KBM-7 (cell line): ENCODE measurements at places on chromosomes 3 and 15.

- no peak for DNase-seq
Observed at GRCh38 chr3:138132239-138132638, at the start of gene A4GNT. Gene A4GNT (minus strand): TSS chr3:138132390. CDS start chr3:138131256, 1,134 bp downstream.

DNA sequence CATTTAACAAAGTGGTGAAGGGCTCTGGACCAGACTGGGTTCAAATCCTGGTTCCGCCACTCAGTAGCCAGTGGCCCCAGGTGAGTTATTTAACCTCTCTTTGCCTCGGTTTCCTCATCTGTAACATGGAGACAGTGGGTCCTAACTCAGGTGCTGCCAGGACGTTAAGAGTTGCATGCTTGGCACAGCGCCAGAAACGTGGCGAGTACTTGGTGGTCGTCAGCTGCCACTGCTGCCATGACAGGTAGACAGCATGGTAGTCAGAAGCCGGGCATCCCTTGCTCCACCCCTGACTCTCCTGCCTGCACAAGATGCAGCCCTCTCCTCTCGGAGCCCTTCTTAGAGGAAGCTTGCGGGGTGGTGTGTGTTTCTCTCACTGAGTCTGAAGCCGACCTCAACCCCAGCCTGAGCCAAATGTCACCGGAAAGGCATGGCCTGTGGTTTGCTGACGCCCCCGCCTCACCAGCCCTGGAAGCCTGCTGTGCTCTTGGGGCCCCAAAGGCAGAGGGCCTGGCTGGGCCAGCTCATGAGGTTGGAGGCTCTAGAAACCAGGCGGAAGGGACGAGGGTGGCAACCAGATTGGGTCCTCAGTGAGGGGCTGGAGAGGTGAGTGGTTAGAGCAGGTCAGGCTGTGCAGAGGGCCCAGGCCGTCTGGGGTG, 160.8 kb upstream of the TLE3 start:
- DNase-seq = peak; percentile 94

DNA sequence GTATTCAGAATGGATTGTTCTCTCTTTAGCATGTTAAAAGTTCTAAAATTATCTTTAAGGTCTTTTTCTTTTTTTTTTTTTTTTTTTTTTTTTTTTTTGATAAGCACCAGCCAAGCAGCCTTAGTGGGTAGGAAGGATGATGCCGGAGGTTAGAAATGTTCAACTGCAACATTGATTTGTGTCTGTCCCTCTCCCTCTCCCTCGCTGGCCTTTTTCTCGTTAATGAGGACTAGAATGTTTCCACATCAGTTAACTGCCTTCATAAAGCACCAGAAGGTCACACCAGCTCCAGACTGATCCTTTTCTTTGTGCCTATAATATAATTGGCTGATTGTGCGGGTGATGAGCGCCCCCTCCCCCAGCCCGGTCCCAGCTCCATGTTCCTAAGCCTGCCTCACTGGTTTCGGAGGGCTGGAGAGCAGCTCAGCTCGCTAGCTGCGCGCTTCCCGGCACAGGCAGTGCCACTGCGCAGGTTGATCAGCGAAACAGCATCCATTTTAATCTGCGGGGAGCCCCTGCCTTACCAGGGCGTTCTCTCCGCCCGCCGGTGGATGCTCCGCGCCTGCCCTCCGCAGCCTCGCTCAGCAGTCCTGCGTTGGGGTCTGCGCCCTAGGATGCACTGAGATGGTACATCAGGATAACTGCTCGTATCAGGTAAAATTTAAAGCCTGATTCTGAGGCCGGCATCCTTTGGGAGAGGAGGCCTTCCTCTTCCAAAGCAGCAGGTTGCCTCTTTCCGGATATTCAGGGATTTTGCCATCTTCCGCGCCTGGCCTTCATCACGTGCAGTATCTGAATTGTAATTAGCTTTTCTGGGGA, 148.9 kb upstream of the IL12A start:
- no peak for DNase-seq

DNA sequence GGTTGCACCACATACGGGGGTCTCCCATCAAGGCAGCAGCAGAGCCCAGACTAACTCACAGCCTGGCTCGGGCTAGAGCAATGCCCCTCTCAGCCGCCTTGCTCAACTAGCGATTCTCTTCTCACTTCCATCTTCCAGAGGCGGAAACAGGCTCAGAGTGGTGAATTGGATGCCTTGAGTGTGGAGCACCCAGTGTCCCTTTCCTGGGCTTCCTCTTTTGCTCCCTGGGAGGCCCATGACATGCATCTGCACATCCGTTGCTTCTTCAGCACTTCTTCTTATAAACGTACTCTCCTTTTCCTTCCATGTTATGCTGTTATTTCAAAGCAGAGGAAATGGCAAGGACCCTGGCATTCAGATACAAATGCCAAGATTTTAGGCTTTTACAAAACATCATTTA, 2.1 kb upstream of the IQSEC1 start:
- peak; percentile 51 for DNase-seq

DNA sequence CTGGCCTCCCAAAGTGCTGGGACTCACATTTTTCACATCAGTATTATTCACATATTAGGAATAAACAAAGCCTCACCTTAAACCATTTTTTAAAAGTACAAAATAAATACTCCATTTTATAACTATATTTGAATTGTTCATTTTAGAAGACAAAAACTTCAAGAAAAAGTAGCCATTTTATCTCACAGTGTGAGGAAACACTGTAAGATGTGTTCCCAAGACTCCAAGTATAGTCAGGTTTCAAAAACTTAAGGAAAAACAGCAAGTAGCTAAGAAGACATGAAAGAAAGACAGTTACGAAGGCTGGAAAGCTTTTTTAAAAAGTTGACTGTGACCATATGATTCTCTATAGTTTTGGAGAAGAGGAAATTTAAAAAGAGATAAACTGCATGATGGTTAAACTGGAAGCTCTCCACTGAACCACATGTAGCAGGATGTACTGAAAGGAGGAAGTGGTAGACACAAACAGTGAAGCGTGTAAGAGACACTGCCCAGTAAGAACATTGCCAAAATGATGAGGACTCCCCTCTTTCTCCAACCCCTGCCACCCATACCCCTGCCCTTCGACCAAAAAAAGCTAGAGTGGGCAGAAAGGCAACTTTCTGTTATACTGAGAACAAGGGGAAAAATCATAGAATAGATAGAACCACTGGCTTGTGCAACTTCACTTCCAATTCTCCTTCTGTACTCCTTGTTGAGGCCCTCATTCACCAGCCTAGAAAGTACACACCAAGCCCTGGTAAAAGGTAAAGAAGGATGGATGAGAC, 6.2 kb upstream of the TMF1 start:
- peak; percentile 74 for DNase-seq
